ENCODE measurements at places on chromosomes 6 and 20. TPM values are rescaled to one million over a fixed set of nuclear protein-coding genes. Genes with fewer than 3 reads are reported as not detected.

The SLC17A4 gene
- not detected for total RNA-seq

The RIPOR2 gene
- total RNA-seq: 0.54 TPM

The TGM3 gene
- total RNA-seq: not detected

The OOEP gene
- 10.6 TPM for total RNA-seq

The REPS1 gene
- 28.6 TPM for total RNA-seq

The SLC32A1 gene
- total RNA-seq: not detected

The POM121L2 gene
- total RNA-seq: not detected

The EPPIN gene
- total RNA-seq: not detected

The CTCFL gene
- 0.05 TPM for total RNA-seq

The EIF2S2 gene
- 82.0 TPM for total RNA-seq

The RAB44 gene
- not detected for total RNA-seq

The C20orf202 gene
- total RNA-seq: not detected

The TXLNB gene
- not detected for total RNA-seq

The KIAA1586 gene
- 21.2 TPM for total RNA-seq

The B3GAT2 gene
- total RNA-seq: 0.05 TPM

The NEURL2 gene
- total RNA-seq: 3.0 TPM

The PTCRA gene
- not detected for total RNA-seq

The MAS1 gene
- not detected for total RNA-seq

The LINC00237 gene
- not detected for total RNA-seq

The TMEM14A gene
- total RNA-seq: 45.6 TPM

The TAB2 gene
- total RNA-seq: 47.2 TPM

The EYA2 gene
- total RNA-seq: 1.9 TPM

The WFDC12 gene
- total RNA-seq: not detected

The SMLR1 gene
- 0.08 TPM for total RNA-seq

The HLA-DMA gene
- total RNA-seq: 2.8 TPM

The ID4 gene
- total RNA-seq: 0.10 TPM

The CLIC5 gene
- total RNA-seq: 0.05 TPM

The ZC2HC1B gene
- total RNA-seq: not detected

The C6orf118 gene
- not detected for total RNA-seq

The PPIL6 gene
- 2.2 TPM for total RNA-seq

The HIVEP1 gene
- total RNA-seq: 16.7 TPM

The MUCL3 gene
- not detected for total RNA-seq

Measured in Panc1 (cell line).